ENCODE measurements at places on chromosomes 3 and 15.

DNA sequence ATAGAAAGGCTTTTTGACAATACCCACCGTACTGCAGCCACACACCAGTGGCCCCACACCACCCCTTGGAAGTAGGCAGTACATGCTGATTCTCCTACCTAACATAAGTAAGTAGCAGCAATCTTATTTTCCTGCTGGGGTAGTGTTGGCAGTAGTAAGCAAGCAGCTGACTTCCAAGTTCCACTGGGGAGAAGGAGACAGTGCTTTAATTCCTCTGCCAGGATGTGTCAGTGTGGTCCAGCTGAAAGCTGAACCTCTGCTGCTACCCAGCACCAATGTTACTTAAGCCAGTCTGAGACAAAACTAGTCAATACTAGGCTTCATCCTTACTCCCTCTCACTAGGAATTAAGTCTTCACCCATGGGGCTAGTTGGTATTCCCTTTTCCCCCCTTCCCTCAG, 74.7 kb downstream of the DZIP3 start:
- DNase-seq = no peak

DNA sequence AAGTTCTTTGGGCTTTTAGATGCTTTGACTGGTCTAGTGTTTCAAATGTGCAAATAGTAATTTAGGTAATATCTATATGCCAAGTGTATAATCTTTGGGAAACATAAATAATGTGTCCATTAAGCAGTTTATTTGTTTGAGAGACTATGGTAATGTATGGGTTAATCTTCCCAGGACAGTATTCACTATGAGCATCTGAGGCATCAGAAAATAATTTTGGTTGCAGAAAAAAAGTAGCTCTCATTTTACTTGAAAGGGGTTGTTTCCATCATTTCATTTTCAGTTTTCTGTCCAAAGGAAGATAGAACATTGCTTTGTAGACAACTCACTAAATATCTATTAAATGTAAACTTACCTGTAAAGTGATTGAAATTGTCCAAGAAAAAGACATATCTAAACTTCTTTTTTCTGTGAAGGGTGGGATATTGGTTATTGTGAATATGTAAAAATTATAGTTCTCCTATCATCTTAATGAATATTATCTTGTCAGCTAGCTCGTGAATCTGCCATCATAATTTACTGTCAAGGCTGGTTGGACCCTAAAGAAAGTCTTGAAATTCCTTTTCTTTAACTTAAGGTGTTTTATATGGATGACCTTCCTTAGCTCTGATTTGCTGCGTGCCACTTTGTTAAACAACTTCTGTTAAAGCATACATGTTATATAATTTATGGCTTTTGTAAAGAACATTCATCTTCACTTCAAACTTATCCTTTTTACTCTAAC, 108.8 kb downstream of the EPHA3 start:
- DNase-seq = no peak

DNA sequence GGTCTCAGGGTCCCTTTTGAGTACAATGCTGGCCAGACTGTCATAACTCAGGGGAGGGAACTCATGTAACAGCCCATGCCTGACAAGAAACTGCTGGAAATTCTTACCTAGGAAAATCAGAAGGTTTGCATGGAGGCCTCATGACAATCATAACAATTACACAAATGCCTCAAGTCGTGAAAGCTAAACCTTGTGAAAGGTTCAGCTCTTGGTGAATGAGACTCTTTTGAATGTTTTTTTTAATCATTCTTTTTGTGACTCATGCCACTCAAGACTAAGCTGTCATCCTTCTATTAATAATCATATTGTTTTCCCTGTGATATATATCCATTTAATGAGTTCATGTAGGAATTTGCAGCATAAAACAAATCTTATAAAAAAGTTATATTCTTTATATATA, 61.4 kb upstream of the LEKR1 start:
- no peak for DNase-seq

GRCh38 chr3:135191708-135192107, 396.6 kb downstream of the EPHB1 start:
- no peak for DNase-seq

DNA sequence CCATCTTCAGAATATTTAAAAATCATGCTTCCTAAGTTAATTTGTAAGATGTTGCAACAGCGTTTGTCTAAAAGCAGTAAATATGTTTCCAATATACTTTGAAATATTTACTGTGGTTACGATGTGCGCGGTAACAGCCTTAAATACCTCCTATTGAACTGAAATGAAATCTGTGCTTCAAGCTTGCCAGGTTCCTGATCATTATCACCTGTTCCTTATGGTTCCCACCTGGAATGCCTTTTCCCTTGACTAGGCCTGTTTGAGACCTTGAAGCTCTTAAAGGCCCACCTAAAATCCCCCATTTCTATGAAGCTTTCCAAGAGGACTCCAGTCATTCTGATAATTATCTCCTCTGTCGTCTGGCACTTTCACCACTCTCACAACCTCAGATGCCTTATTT, 146.7 kb downstream of the NAALADL2 start:
- no peak for DNase-seq

DNA sequence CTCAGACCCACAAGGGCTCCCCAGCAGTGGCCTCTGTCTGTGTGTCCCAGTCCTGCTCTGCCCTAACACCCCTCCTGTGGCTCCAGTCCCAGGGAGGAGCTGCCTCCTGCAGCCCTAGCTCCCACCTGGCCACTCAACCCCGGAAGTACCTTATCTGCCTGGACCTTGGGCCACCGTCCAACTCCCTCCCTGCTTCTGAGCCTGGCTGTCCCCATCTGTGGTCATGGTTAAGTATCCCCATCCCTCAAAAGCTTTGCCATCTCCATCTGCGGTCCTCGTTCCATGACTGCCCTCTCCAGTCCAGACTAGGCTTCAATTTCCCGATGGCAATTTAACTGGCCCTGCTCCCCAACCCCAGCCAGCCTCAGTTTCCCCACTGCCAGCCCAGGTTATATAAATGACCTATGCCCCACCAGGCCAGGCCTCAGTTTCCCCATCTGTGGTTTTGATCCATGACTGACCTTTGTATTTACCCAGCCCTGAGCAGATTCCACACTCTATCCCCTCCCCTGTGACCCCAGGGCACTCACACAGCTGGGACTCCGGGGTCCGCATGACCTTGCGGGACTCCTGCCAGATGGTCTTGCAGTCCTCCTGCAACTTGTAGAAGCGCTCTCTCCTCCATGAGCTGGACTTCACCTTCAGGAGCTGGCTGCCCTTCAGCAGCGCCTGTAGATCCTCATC, 9.6 kb downstream of the PLCD1 start:
- DNase-seq = no peak

GRCh38 chr3:174329321-174329720, 529.8 kb upstream of the NAALADL2 start:
- no peak for DNase-seq

- DNase-seq = no peak
Measured at GRCh38 chr15:72156928-72157327, 38.7 kb downstream of the SENP8 start.

DNA sequence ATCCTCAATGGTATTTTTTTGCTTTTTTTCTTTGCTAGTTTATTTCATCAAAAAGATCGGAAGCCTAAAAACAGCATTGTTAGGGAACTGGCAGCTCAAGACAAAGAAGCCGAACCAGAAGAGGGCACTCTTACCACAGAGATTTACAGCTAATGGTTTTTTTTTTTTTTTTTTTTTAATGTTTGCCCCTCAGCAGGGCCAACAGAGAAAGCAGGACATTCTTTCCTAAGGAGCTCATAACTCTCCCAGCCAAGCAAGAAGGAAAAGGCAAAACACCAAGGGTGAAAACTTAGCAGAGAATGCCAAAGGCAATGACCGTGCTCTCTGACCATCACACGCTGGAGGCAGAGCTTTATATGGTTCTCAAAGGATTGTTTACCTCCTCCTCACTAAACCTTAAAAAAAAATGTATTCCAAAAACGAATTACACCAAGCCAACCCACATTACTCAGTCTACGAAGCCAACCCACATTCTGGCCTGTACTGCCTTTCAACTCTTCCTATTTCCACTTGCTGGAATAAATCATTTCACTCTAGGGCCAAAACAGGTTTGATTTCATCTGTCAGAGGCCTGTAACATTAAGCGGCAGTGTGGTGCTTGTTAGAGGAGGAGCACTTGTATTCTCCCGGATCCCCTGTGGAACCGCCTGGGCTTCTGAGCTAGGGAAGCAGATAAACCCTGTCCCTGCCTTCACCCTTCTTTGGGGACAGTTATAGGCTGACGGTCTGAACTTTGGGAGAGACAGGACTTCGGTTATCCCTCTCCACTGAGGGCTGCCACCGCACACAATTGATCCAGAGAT, 35.6 kb upstream of the GYG1 start:
- peak; percentile 47 for DNase-seq

DNA sequence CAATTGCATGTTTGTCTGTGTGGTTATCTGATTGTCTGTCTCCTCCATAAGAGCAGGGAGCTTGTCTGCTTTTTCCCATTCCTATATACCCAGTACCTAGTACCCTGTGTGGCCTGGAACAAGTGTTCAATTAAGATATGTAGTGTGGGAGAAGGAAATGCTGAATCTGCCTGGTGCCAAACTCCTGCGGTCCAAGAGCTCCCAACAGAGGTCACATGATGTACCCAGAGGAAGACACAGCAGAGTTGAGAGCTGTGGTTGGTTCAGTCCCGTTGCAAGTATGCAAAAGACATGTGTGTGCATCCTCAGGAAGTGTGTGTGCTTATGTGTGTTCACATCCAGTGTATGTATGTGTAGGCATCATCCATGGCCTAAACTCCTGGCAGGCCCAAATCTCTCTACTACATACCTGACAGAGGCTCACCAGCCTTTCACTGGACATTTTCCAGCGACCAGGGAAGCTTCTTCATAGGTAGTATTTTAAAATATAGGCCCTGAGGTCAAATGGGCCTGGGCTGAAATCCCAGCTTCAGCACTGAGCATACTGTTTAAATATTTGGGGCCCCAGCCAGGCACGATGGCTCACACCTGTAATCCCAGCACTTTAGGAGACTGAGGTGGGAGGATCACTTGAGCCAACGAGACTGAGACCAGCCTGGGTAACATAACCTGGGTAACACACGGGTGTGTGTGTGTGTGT, 34.0 kb upstream of the ITGA11 start:
- no peak for DNase-seq

DNA sequence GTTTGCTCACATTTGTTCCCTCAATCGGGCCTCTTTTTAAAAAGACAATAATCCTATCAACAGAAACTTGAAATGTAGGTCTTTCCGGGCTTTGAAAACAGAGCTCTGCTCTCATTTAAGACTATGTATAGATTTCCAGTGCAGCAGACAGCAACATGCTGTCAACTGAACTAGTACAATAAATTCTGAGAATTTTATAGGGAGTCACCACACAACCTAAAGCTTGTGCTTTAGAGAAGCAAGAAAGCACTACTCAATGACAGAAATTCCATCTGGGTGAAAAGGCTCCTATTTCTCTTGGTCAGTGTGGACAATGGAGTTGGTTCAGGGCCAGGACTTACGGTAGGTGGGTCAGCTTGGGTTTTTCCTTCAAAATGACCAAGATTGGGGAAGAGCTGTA, 583.5 kb downstream of the ROBO1 start:
- DNase-seq = no peak

DNA sequence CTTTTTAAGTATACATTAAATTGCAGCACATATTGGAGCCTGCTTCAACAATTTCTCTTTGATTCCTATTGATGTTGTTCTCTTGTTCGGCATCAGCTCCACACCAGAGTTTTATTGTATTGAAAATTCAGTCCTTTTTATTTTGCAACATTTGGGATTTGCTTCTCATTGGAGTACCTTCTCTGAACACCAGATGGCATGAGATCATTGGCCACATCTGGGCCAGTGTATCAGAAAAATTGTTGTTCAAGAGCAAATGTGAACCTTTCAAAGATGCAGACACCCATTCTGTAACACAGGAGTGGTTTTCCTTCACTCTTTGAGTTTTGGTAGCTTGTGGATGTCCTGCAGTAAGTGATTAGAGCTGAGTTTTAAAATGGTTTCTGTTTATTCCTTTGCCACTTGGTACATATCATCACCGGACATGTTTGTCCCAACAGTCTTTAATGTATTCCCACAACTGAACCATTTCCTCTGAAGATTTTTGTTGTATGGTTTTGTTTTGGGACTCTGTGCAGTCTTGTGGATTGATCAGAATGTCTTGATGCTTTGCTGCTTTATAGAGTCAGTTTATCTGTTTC, 96.1 kb downstream of the MCTP2 start:
- DNase-seq = no peak

DNA sequence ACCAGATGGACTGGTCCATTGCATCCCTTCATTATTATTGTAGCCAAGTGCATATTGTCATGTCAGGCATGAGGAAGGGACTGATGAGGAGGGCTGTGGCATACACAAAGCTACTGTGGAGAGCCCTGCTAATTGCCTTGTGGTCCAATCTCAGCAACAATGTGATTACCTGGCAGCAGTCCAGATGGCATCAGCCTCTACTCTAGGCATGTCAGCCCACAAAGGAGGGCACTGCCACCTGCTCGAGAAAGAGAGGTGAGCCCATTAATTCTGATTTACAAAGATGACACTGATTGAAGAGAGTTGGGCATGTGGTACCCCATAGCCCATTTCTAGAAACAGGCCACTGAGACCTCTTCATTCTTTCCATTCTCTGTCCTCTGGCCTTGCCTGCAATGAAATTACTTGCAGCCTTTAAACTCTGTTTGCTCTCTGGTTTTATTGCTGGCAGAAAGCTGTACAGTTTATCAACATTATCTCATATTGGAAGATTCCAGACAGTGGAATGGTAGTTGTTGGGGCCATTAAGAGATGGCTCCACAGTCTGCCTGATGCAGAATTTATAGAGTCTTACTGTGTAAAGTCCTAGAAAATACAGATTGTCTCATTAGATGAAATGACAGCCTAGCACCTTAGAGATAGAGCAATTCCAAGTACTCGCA, 307.7 kb downstream of the ARPP21 start:
- DNase-seq = no peak

GRCh38 chr3:104102386-104102785, 1264.3 kb upstream of the ALCAM start:
- DNase-seq = no peak

DNA sequence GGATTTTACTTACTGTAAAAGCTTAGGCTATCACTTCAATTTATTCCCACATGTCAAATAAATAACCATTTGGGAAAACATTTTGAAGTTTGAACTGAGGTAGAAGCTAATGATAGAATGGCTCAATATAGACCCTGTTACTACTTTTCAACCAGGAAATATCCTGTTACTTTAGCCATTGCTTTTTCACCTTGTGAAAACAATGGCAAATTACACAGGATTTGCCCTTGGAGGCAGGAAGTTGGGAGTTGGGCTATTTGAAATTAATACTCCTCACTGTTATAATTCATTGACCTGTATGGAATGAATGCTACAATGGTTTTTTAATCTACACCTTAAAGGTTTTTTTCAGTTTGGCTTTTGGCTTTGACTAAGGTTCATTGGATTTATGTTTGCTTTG, 98.1 kb upstream of the UBE2E2 start:
- DNase-seq = no peak

DNA sequence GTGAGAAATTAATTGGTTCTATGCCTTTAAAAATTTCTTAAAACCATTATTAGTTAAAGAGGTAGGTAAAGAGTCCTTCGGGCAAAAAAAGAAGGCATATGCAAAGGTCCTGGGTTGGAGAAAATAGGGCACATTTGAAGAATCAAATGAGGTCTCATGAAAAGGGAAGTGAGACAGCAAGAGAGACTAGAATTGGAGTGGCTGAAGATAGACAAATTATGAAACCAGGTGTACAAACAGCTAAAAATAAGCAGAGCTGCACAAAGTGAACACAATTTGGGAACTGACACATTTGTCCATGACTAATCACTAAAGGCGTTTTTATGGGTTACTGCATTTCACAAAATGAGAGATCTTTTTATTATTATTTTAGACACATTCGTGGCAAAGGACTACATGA, 581.2 kb downstream of the PYDC2 start:
- DNase-seq = no peak

Measured in right forelimb (tissue), 1 donor.